ENCODE measurements at places on chromosomes 6 and 20. TPM values are rescaled to one million over a fixed set of nuclear protein-coding genes. Genes with fewer than 3 reads are reported as not detected.

The PLCB4 gene
- 10.7 TPM for polyA plus RNA-seq

The PRSS16 gene
- polyA plus RNA-seq = 3.5 TPM

The CD83 gene
- polyA plus RNA-seq = 7.3 TPM

The NFKBIE gene
- 6.8 TPM for polyA plus RNA-seq

The ARG1 gene
- not detected for polyA plus RNA-seq

The ATG5 gene
- 18.3 TPM for polyA plus RNA-seq

DNA sequence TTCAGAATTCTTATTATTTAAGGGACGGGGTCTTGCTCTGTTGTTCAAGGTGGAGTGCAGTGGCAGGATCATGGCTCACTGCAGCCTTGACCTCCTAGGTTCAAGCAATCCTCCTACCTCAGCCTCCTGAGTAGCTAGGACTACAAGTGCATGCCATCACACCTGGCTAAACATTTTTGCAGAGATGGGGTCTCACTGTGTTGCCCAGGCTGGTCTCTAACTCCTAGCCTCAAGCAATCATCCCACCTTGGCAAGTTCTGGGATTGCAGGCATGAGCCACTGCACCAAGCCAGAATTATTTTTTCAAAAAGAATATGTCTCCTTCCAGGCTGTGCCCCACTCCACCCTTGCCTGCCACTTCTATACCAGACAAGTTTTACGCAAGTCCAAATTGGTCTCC lies 190.1 kb upstream of the SUPT3H start:
- no peak for DNase-seq

GRCh38 chr6:158410784-158411183 lies 98.5 kb downstream of the TULP4 start:
- no peak for DNase-seq

GRCh38 chr6:150902142-150902776 lies 36.8 kb downstream of the MTHFD1L start:
- no peak for DNase-seq

DNA sequence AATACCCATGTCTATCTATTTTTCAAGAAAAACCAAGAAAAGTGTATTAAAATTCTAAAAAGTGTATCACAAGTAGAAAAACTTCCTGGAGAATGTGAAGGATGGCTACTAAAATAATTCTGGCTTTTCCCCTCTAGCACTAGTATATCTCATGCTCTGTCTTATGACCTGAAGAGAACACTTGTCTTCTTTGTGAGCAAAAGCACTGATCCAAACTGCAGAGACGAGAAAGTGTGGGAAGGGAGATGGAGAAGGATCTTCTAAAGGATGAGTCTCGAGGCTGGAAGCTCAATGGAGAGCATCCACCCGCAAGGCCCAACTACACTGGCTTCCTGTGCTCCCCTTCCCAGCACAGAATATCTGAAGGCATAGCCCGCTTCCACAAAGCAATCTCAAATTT lies 23.5 kb downstream of the STX7 start:
- no peak for DNase-seq

DNA sequence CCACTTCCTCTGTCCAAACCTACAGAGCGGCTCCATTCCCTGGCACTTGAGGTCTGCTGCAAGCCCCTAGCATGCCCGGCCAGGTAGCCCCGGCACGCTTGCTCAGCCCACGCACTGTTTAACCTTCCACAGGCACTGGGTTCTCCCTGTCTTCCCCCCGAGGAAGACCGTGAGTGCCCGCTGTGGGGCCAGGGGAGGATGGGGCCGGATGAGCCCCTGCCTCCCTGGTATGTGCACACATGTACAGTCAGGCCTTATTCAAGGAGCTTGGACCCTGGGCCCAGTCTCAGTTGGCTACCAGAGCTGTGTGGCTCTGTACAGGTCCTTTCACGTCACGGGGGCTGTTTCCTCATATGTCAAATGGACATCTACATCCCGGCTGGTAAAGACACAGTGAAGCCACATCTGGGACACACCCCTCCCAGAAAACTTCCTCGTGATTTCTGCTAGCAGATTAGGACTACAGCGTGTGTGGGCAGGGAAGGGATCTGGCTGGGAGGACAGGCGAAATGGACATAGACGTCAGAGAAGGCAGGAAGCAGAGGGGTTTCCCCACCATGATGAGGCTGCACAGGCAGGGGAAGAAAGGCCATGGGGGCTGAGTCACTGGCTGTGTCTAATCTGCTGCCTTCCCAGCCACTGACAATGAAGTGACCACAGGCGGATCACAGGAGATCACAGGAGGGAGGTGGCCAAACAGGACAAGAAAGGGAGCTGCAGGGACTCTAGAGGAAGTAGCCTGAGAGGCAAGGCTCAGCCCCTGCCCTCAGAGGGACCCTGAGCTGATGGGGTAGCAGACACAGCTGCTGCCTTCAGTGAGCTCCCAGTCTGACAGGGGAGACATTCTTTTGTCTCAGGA lies 62.9 kb downstream of the MRPL14 start:
- no peak for DNase-seq

DNA sequence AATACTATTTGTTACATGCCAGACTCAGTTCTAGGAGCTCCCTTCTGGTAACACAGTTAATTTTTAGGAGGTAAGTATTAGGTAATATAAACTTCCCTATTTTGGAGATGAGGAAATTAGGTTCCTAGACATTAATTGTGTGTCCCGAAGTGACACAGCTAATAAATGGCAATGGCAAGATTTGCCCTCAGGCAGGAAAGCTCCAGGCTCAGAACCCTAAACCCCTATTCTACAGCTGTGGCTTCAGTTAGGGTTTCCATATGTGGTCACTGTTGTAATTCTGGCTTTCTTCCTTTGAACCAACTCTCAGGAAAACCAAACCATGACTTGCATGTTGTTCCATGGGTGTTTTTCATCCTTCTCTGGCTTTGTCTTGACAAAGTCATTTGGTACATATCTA lies 188.2 kb downstream of the PLCB1 start:
- DNase-seq = no peak

DNA sequence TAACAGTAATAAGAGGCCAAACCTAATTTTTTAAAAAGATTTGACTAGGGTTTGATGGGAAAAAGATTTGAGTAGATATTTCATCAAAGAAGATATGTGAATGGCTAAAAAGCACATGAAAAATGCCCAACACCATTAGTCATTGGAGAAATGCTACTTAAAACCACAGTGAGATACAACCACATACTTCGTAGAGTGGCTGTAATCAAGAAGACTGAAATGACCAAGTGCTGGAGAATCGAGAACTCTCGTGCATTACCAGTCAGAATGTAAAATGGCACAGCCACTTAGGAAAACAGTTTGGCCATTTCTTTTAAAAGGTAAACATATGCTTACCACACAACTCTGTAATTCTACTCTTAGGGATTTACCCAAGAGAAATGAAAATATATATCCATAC lies 175.5 kb downstream of the EYA2 start:
- DNase-seq = no peak

DNA sequence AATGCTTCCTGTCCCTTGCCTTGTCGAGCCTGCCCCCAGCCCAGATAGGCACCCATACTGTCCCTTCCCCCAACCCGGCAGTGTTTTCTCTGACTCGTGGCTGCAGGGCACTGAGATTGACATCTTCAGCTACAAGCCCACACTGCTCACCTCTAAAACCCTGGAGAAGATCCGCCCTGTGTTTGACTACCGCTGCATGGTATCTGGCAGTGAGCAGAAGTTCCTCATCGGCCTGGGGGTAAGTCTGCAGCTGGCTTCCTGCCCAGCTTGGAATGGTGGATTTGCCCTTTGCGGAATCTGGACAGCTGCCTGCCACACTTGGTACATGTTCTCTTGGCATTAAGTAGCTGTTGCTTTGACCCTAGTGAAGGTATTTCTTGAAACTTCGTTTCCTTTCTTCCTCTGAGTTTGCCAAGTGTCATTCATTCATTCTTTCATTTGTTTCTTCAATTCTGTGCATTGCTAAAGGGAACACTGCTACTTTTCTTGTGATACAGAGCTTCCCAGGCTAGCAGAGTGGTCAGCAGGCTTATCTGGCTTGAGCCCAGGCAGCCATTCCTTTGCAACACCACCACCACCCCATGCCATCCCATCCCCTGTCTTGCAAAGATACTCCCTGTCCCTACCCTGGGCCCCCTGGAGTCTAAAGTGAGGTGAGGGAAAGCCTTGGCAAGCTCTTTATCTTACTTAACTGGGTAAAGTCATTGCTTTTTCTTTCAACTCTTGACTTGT lies 26.2 kb downstream of the CCDC167 start:
- no peak for DNase-seq

GRCh38 chr6:75747152-75747992 lies 1.7 kb upstream of the MYO6 start:
- DNase-seq = no peak

DNA sequence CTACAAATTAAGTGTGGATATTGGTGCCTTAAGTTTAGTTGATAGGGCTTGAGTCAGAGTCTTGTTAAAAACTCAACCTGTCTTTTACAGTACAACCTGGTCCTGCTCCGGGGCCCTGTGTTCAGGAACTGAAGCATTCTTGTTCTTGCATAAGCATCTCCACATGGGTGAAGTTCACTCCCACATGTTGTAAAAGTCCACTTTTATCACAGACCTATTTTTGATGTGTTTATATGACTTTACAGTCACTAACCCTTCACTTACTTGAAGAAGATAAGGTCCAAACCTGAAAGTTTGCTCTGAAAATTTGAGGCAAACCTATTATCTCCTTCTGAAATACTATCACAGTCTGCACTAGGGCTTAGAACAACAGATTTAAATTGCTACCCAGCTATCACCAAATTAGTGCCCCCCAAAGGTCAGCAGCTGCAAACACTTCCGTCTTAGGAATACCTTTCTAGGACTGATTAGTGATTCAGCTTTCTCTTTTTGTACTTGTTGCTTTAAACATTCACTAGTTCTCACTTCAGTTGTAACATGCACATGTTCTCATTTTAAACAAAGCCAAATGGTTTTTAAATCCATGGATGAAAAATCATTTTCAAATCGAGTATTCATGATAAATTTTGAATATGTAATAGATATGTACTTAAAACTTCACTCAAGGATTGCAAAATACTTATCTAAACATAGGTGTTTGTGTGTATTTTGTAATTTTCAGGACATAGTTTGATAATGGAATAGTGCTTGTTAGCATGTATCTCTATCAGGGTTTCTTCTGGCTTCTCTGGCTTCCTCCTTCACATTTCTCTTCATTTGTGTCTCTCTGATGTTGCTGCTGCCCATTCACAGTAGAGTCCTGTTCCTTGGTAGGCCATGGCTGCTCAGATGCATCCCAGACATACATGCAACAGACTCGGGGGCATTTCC lies 469.8 kb upstream of the SOX4 start:
- no peak for DNase-seq

DNA sequence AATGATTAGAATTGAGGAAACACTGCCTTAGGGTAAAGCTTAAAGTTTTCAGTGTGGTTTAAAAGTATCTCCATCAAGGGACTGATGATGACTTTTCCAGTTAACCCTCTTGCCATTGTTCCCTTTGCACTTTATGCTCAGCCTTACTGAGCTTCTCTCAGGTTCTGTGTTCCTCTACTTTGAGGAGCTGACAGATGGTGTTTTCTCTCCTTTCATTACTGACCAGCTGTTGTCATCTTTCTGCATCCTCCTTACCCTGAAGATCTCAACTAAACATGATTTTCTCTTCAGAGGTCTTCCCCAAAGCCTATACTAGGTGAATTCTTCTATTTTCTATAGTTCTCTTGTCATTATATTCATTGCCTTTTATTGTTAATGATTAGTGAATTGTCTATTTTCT lies 475.6 kb upstream of the SYNCRIP start:
- no peak for DNase-seq

GRCh38 chr6:148848915-148849314 lies 102.1 kb downstream of the UST start:
- no peak for DNase-seq

- no peak for DNase-seq
These were observed 164.6 kb downstream of the MTFR2 start for GRCh38 chr6:136085370-136086115.

- no peak for DNase-seq
These were observed 29.7 kb downstream of the ESR1 start for GRCh38 chr6:151837223-151837622.

GRCh38 chr6:33616113-33616512 lies 5.0 kb upstream of the ITPR3 start:
- DNase-seq = no peak

GRCh38 chr6:79763301-79763700 lies 132.2 kb downstream of the SH3BGRL2 start:
- DNase-seq = no peak

DNA sequence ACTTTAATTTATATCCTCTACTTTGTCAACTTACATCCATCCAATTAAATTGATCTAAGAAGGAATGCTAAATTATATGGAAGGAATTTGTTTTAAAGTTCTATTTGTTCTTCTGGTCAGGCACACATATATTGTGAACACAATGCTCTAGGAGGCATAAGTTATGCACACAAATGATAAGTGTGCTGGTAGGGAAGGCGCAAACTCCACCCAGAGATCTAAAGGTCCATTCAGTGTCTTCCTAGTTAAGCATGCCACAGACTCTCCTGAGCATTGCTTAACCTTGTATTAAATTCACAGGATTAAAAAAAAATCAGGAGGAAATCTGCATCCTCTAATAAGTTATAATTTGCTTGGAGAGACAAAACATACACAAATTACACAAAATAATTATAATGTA lies 127.3 kb downstream of the RALGAPA2 start:
- no peak for DNase-seq

DNA sequence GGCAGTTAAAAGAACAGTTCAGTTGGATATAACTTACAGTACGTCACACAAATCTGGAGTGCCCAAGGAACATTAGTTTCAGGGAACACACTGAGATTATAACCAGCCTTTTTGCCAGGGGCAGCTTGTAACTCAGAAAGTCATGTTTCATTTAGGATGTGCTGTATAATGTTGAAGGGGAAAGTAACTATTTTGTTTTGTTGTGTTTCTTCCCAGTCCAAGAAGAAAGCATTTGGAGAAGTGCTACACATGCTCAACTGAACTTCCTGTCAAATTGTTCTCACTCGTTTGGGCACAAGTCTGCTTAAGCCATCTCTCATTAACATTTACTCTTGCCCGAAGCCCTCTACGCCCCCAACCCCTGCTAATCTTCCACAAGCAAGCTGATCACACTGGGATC lies 157.9 kb downstream of the BTBD9 start:
- DNase-seq = no peak

DNA sequence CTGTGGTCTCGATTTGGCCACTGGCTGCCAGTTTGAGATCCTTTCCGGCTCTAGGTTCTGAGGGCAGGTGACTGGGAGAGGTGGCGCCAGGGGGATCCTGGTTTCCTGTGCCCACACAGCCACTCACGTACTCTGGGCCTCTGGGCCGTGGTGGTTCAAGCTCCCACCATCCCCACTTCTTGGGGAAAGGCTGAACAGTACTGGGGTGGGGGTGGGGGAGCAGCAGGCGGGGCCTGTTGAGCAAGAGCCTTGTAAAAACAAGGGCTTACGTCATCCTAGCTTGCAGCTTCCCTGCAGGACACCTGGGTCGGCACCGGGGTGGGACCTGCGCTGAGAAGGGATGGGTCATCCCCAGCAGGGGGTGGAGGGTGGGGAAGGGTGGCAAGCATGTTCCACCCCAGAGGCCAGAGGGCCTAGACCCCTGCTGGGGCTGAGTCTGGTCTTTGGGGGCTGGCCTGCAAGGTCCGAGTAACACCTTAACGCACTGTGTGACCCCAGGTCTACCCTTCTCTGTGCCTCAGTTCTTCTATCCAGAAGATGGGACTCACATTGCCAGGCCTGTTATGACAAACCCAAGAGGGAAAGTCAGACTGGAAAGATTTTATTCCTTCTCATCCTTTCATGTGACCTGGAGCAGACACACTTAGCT lies 3.1 kb upstream of the CEBPB start:
- DNase-seq = peak; percentile 67
